ENCODE measurements at places on chromosomes 2 and 18. TPM values are rescaled to one million over a fixed set of nuclear protein-coding genes. Genes with fewer than 3 reads are reported as not detected.

GRCh38 chr2:88471083-88471942, 18.8 kb upstream of the FOXI3 start:
- no peaks in the 10 kb centered on the region for H3K36me3 ChIP-seq
- no peak overlapping the region for H3K27ac ChIP-seq
- peaks cover 18% of the 10 kb centered on the region for H3K27me3 ChIP-seq
- DNase-seq = no peak
- no peaks in the 10 kb centered on the region for H3K4me1 ChIP-seq

DNA sequence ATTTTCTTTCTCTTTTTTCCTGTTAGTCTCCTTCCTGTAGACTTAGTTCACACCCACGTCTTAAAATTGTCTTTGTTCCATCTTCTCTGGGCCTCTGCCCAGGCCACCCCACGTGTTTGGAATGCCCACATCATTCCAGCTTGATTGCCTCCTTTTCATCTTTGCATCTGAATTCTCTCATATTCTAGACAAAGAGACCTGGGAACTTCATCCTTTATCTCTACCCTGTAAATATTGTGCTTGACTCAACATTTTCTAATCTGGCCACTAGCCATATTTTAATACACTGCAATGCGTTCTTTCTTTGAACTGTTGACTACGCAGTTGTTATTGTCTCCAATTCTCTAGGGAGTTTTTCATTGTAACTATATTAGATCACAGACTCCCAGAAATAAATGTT, 187.5 kb upstream of the NRXN1 start:
- peaks cover 4% of the 10 kb centered on the region for H3K36me3 ChIP-seq
- H3K4me3 ChIP-seq = no peak overlapping the region
- no peak for DNase-seq
- H3K27me3 ChIP-seq = no peaks in the 10 kb centered on the region
- H3K27ac ChIP-seq = no peak overlapping the region
- no peaks in the 10 kb centered on the region for H3K4me1 ChIP-seq

- no peaks in the 10 kb centered on the region for H3K4me1 ChIP-seq
- H3K27me3 ChIP-seq = no peaks in the 10 kb centered on the region
- no peaks in the 10 kb centered on the region for H3K36me3 ChIP-seq
- no peak overlapping the region for H3K4me3 ChIP-seq
Measured at GRCh38 chr2:149200109-149200520, 130.3 kb upstream of the LYPD6 start.

DNA sequence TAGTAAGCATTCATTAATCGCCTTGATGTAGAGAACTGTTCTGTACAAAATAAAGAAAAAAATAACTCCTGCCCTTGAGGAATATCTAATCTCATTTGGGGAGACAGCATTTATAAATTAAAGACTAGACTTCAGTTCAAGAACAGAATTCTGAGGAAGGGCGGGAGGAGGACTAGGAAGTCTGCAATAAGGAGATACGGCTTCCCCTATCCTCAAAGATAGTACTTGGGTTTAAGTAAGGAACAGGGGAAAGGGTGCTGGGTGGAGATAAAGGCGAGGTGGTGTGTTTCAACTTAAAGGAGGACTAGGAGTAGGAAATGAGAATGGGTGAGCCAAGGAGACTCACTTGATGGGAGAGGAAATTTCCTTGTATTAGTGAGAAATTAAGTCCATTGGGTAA, 121.9 kb upstream of the MSTN start:
- H3K4me3 ChIP-seq = no peak overlapping the region

DNA sequence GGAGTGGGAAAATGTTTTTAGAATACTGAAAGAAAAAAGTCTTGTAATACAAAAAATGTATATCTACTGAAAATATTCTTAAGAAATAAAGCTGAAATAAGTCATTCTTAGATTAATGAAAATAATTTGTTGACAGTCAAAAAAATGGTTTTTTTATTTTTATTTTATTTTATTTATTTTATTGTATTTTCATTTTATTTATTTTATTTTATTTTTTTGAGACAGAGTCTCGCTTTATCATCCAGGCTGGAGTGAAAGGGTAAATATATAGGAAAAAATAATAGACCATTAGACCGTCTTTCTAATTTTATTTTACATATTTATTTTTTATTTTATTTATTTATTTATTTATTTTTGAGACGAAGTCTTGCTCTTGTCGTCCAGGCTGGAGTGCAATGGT, 1583.6 kb upstream of the TMEFF2 start:
- H3K4me3 ChIP-seq = no peak overlapping the region
- H3K27ac ChIP-seq = no peak overlapping the region
- no peak for DNase-seq
- H3K4me1 ChIP-seq = no peaks in the 10 kb centered on the region
- H3K27me3 ChIP-seq = no peaks in the 10 kb centered on the region
- H3K36me3 ChIP-seq = peaks cover 3% of the 10 kb centered on the region

DNA sequence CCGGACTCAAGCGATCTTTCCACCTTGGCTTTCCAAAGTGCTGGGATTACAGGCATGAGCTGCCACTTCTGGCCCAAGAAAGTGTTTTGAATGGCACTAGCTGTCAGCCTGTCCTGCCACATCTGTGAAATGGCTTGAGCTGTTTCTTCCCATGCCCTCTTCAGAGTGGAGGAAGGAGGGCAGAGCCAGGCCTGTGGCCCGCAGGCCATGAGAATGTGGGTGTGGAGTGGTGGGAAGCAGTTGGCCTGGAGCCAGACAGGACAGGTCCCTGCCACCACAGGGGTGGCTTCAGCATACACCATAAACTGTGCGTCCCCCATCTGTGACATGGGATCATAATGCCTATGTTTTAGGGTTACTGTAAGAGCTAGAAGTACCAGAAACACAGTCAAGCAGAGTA, 6.5 kb downstream of the SLC66A3 start:
- H3K4me1 ChIP-seq = peaks cover 9% of the 10 kb centered on the region
- no peak for DNase-seq
- H3K27ac ChIP-seq = peak overlapping the region; percentile 92
- H3K4me3 ChIP-seq = no peak overlapping the region

GRCh38 chr2:159202568-159203071, 83.9 kb downstream of the WDSUB1 start:
- no peaks in the 10 kb centered on the region for H3K27me3 ChIP-seq
- H3K4me3 ChIP-seq = no peak overlapping the region
- H3K27ac ChIP-seq = no peak overlapping the region
- no peaks in the 10 kb centered on the region for H3K36me3 ChIP-seq
- no peak for DNase-seq

GRCh38 chr2:159168707-159169106, 117.8 kb downstream of the WDSUB1 start:
- DNase-seq = no peak
- H3K4me3 ChIP-seq = no peak overlapping the region
- no peaks in the 10 kb centered on the region for H3K27me3 ChIP-seq
- H3K27ac ChIP-seq = no peak overlapping the region
- H3K4me1 ChIP-seq = peaks cover 4% of the 10 kb centered on the region

DNA sequence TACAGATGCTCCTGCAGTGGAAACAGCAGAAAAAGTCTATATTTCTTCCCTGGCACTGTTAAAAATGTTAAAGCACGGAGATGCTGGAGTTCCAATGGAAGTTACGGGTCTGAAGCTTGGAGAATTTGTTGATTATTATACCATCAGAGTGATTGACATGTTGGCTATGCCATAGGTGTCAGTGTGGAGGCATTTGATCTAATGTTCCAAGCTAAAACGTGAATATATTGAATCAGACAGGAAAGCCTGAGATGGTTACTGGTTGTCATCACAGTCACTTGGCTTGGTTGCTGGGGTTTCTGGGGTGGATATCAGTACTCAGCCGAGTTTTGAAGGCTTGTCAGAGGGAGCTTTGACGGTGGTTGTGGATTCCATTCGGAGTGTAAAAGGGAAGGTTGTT, 262.9 kb upstream of the CNTNAP5 start:
- no peaks in the 10 kb centered on the region for H3K4me1 ChIP-seq
- no peak for DNase-seq
- no peak overlapping the region for H3K4me3 ChIP-seq
- no peaks in the 10 kb centered on the region for H3K36me3 ChIP-seq

GRCh38 chr18:56929886-56930285, 217.0 kb upstream of the BOD1L2 start:
- H3K27me3 ChIP-seq = no peaks in the 10 kb centered on the region
- no peak overlapping the region for H3K27ac ChIP-seq
- peaks cover 14% of the 10 kb centered on the region for H3K4me1 ChIP-seq
- no peak overlapping the region for H3K4me3 ChIP-seq
- no peak for DNase-seq
- H3K36me3 ChIP-seq = peaks cover 13% of the 10 kb centered on the region

DNA sequence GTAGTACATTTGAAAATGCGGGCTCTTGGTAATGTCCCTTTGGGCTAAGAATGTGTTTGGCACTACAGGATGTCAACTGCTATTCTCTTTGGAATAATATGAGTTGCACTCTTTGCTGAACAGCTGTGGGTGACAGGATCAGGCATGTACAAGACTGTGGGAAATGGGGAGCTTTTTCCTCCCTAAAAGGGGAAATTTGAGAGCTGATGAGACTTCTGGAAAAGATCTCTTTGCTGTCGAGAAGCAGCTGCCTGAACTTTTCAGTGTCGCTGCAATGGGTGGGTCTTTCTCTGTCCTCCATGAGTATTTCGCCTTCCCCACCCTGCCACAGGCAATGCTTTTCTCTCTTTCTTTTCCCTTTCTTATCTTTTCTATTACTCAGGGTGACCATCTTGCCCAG, 762.2 kb upstream of the GCFC2 start:
- no peak overlapping the region for H3K27ac ChIP-seq
- no peaks in the 10 kb centered on the region for H3K4me1 ChIP-seq
- no peaks in the 10 kb centered on the region for H3K27me3 ChIP-seq
- H3K4me3 ChIP-seq = no peak overlapping the region
- H3K36me3 ChIP-seq = peaks cover 4% of the 10 kb centered on the region

DNA sequence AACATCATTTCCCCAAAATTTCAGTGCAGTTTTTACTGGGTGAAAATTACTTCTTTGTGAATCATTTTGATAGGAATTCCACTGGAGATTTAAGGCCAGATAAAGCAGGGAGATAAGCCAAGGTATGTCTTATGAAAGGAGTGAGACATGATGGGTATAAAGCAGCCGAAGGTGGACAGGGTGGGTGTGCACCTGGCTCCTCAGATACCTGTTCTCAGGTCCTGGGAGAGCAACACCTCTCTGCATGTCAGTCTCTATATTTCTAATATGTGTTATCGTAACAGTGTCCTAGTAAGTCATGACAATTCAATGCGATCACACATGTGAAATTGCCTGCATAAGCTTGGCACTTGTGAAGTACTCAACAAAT, 768.8 kb downstream of the RNF144A start:
- H3K27me3 ChIP-seq = no peaks in the 10 kb centered on the region
- no peak for DNase-seq
- no peak overlapping the region for H3K4me3 ChIP-seq
- H3K4me1 ChIP-seq = peaks cover 15% of the 10 kb centered on the region

GRCh38 chr2:217899231-217900009, 103.4 kb downstream of the TNS1 start:
- no peak overlapping the region for H3K27ac ChIP-seq
- H3K4me1 ChIP-seq = peaks cover 6% of the 10 kb centered on the region
- DNase-seq = no peak
- peaks cover 12% of the 10 kb centered on the region for H3K27me3 ChIP-seq
- H3K36me3 ChIP-seq = no peaks in the 10 kb centered on the region

- no peak overlapping the region for H3K27ac ChIP-seq
- H3K27me3 ChIP-seq = peaks cover 4% of the 10 kb centered on the region
- H3K4me1 ChIP-seq = peaks cover 6% of the 10 kb centered on the region
- no peaks in the 10 kb centered on the region for H3K36me3 ChIP-seq
- no peak for DNase-seq
Measured at GRCh38 chr2:118061135-118061955, 26.9 kb upstream of the INSIG2 start.

DNA sequence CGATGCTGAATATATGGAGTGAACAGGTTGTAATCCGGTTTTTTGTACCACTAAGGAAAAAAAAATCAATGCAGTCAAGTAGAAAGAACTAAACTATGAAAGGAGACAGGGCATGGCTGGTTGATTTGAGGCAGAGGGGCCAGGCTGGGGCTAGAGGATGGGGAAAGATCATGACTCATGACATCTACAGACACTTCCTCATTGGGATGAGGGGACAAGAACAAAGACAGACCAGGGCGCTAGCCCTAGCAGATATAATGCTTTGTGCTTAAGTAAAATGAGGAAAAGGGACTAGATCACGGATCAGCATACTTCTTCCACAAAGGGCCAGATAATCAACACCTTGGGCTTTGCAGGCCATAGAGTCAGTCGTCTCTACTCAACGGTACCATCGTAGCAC, 55.8 kb downstream of the ST6GAL2 start:
- no peak for DNase-seq
- no peaks in the 10 kb centered on the region for H3K36me3 ChIP-seq
- H3K4me1 ChIP-seq = no peaks in the 10 kb centered on the region
- H3K27me3 ChIP-seq = no peaks in the 10 kb centered on the region
- no peak overlapping the region for H3K4me3 ChIP-seq

Gene ANKRD23
- 12.9 TPM for total RNA-seq

Gene ST8SIA5
- total RNA-seq = 1.0 TPM

Gene PSMG2
- total RNA-seq = 72.1 TPM

Gene DCDC2C
- not detected for total RNA-seq

Gene C18orf63
- total RNA-seq = not detected

Gene DQX1
- 0.55 TPM for total RNA-seq

Gene IL36B
- total RNA-seq = not detected

Gene PARD6G
- total RNA-seq = not detected

Gene C2orf78
- total RNA-seq = not detected

Gene HOXD4
- not detected for total RNA-seq

Gene SH2D6
- 0.81 TPM for total RNA-seq

Data from natural killer cell treated with Interleukin-12 subunit alpha and Interleukin-12 subunit beta and Interleukin-15 and Interleukin-18, amount 100 ng/mL, for 72 hours (primary cell).